ENCODE measurements at places on chromosomes 5 and 9.

GRCh38 chr5:78339617-78340436, 20.6 kb upstream of the SCAMP1 start:
- no peak for DNase-seq

- DNase-seq, result no peak
Measured at GRCh38 chr5:150152636-150153462, 2.8 kb downstream of the PDGFRB start.

DNA sequence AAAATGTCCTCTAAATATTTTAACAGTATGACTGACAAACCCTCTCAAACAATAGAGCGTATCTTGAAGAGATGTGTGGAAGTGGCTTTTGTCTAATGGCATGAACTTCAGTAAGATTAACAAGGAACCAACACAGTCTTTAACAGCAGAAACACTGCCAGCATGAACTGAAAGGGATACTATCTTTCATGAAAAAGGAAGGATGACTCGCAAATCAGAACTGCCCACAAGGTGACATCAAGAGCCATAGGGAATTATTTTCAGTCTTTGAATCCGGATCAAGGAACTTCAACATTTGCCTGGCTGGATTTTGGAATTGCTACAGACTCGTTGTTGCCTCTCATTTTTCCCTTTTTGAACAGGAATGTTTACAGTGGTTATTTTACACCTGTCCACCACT, 5.1 kb upstream of the HEXB start:
- no peak for DNase-seq

GRCh38 chr5:151758141-151758429, 346 bp downstream of the ATOX1 start:
- no peak for DNase-seq

GRCh38 chr5:152288499-152288898, 116.6 kb downstream of the NMUR2 start:
- no peak for DNase-seq

- DNase-seq, result no peak
Measured at GRCh38 chr5:158910782-158911692, 188.7 kb downstream of the EBF1 start.

DNA sequence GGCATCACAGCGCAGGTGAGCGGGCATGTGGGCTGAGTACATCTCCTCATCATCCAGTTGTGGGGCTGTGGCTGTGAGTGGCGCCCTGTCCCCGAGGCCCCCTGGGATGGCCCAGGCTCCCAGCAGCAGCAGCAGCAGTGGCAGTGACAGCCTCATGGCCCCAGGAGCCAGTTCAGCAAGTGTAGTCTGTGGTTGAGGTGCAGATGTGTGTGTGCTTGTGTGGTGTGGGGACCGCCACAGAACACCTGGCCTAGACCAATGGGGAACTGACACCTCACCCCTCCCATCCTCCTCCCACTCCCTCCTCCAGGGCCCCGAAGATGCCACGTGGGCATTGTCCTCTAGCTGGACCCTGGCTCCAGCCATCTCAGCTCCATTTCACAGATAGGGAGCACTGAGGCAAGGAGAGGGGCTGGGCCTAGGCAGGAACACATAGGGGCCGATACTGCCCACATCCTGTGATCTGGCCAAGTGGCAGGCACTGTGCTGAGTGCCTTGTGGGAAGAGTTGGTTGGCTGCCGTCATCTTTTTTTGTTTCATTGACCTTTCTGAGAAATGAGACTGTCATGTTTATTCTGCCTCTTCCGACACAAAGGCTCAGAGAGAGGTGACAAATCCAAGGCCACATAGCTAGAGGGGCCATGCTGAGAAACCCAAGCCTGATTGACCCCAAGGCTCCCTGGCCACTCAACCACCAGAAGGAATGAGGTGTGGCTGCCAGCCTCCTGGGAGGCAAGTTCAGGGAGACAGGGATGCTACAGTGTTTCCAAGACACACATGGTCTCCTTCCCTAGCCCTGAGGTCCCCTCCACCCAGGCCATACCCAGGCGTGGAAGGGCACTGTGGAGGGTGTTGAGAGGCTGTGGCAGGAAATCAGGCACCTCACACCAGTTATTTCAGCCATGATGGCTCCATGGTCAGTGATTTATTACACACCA, at the start of gene MZB1:
TSS of gene MZB1 (minus strand) at position 213 of the 938 bp plus-strand sequence. CDS start at position 156, 57 bp downstream.
- DNase-seq, result peak; percentile 85

DNA sequence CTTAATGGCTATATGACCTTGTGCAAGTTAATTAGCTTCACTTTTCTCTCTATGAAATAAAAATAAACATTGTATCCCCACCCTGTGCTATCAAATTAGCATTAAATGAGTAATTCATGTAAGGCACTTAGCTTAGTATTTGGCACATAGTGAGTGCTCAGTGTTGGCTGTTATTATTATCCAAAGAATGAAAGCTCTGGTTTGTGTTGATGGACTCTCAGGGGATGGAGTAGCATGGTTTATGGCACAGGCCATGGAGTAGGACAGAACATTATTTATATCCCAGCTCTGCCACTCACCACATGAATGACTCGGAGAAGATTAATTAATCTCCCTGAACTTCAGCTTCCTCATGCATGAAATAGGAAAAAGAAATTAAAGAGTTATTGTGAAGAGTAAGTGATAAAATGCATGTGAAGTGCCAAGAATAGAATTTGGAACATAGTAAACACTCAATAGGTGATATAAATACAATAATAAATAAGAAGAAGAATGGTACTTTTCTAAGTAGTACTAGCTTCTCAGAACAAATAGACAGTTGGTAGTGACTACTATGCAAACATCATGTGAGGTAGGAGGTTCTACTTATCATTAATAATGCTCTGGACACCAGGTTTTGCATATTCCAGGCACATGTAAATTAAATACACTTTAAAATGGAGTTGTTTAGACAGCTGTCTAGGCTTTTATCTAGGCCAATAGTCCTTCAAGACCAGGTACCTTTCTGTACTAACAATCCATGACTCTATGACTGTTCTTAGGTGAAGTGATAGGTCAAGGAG, 146.4 kb downstream of the GRIA1 start:
- no peak for DNase-seq

DNA sequence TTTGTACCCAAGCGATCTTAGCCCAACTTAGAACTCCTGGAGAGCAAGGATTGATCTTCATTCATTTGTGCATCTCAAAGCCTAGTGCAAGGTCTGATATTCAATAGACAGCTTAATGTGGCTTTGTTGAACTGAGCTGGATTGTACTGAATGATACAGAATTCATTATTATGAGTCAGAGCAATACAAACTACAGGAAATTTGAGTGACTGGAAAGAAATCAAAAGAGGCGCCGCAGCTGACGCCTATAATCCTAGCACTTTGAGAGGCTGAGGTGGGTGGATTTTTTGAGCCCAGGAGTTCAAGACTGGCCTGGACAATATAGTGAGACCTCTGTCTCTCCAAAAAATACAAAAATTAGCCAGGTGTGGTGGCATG, 58.6 kb downstream of the ENC1 start:
- DNase-seq, result no peak
